ENCODE measurements at places on chromosomes 1 and 21.
A peak's percentile ranks its signal among the peaks of the same experiment; 100 is the strongest.

DNA sequence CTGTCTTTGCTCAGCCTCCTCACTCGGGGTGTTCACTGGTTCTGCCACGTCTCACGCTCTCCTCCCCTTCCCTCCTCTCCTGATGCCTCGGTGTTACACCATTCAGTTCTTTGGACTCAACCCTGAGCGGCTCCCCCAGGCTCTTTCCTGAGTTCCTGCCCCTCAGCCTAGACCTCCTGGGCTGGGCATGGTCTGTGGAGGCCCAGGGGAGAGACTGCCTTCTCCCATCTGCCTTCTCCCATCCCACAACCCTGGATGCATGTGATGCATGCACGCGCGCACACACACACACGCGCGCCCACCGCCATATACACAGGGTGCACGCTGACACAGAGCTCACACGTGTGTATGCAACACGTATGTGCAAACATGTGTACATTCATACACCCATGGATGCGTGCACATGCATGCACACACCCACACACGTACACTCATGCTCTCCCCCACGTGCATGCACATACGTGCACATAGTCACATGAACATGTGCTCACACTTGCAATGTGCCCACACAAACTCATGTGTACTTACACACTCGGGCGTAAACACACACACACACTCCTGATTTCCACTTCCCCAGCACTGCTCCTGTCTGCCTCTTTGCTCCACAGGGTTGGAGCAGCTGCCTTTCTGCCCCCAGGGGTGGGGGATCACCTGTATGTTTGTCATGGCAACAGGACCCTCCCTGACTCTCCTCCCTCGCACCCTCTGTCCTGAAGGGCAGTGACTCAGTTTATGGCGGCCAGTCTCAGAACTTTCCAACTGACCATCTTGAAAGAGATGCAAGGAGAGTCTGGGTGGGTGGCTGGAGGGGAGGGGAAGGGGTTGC, 59.0 kb downstream of the HUNK start:
- no peak for DNase-seq

GRCh38 chr1:180188091-180188506, 33.4 kb downstream of the QSOX1 start:
- DNase-seq: no peak

GRCh38 chr1:3403388-3404231, 50.9 kb upstream of the ARHGEF16 start:
- DNase-seq: no peak

DNA sequence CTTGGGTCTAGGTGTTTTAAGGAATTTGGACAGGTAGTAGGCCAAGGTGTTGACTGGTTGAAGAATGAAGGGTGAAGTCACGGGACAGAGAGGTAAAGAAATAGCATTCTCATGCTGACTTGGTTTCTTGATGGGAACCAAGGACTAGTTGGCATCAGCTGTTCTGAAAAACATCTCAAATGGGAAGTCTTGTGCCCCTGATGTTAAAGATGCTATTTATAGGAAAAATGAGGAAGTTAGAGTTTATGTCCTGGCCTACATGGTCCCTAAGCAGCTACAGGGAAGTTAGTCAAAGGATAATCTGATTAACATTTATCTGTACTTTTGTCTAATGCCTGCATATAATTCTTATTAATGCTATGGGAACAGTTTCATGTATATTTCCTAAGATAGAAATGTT, 262.4 kb downstream of the HHIPL2 start:
- no peak for DNase-seq

- DNase-seq: no peak
Measured at GRCh38 chr1:19087737-19088594, 122.1 kb downstream of the UBR4 start.

DNA sequence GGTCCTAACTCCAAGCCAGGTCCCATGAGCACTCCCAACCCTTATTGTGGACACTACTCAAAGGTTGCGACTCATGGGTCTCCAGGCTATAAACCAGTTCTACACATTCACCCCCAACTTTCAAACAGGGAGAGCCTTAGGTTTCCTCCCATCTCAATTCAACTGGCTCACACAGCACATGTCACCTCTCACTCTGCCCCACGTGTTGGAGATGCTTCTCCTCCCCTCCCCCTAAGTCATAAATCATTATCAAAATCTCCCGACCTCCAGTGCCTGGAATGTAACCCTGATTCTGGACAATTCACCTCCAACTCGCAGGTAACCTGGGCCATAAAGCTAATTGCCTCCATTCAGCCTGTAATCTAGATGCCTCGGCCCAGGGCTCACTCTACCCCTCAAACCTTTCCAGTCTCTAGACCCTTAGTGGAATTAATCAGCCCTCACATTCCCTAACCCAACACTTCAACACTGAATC, 595 bp downstream of the AK2 start:
- peak; percentile 5 for DNase-seq

- DNase-seq: no peak
Measured at GRCh38 chr1:232140419-232141166, 489.3 kb downstream of the SIPA1L2 start.

- no peak for DNase-seq
Measured at GRCh38 chr1:209766051-209766450, 10.2 kb downstream of the TRAF3IP3 start.

GRCh38 chr1:109160071-109160840, 46.3 kb downstream of the ELAPOR1 start:
- DNase-seq: no peak

GRCh38 chr21:44800103-44800502, 1.5 kb downstream of the UBE2G2 start:
- no peak for DNase-seq

- DNase-seq: no peak
Measured at GRCh38 chr1:112778137-112778536, 63.0 kb upstream of the PPM1J start.

DNA sequence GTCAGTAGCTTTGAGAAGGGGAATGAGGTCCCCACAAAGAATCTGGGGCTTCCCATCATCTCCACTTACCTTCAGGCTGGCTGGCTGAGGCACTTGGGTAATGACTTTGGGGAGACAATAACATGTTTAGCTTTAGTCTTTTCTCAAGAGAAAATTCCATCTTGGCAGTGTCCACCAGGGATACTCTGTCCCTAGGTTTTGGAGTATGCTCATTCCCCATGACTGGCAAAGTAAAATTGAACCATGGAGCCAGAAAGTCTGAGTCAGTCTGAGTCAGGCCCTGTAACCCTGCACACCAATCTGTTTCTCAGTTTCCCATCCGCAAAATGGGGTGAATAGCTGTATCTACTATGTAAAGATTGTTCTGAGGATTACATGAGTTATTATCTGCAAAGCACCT, 28.2 kb downstream of the RUNX1 start:
- no peak for DNase-seq

DNA sequence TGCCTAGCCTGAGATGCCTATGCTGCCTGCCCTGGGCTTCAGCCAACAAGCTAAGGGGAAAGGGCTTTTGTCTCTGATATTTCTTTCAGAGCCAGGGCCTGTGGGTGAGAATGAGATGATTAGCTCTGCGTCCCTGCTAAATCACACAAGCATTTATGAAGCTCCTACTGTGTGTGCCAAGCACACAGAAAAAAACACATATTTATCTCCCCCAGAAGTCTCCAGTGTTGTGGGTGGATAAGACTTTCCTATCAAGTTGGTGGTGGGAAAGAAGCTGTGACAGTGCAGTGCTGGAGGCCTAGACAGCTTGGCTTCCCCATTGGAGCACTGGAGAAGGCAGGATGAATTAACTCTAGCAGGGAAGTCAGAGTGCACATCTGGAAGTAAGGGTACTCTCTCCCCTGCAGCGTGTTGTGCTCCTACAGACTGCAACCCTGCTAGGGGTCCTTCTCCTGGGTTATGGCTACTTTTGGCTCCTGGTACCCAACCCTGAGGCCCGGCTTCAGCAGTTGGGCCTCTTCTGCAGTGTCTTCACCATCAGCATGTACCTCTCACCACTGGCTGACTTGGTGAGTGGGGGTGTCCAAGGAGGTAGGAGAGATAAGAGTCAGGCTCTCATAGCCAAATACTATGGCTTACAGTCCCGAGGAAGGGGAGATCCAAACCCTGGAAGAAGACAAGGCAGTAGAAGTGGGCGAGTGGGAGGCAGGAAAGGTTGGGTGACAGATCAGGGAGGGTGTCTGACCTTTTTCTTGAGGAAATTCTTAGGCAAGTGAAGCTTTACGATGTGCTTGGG, 1.7 kb downstream of the SLC50A1 start:
- DNase-seq: no peak

GRCh38 chr1:229848752-229849677, 218.0 kb upstream of the GALNT2 start:
- no peak for DNase-seq

DNA sequence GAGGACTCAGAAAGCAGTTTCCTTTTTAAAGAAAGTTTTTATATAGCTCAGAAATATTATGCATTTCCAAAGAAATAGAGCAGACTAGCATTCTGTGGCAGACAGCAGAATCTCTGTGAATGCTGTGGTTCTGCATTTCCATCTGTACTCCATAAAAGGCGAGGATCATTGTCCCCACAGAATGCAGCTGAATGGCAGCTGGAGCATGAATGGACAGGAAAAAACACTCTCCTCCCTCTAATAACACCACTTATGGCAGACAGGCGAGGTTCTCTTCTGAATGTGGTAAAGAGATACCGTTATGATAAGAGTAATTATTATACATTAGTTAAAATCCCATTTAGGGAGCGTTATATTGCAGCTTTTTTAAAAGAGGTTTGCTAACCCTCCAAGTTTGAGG, 81.4 kb upstream of the WLS start:
- DNase-seq: no peak

- no peak for DNase-seq
Measured at GRCh38 chr1:10765734-10766478, 30.5 kb downstream of the CASZ1 start.

DNA sequence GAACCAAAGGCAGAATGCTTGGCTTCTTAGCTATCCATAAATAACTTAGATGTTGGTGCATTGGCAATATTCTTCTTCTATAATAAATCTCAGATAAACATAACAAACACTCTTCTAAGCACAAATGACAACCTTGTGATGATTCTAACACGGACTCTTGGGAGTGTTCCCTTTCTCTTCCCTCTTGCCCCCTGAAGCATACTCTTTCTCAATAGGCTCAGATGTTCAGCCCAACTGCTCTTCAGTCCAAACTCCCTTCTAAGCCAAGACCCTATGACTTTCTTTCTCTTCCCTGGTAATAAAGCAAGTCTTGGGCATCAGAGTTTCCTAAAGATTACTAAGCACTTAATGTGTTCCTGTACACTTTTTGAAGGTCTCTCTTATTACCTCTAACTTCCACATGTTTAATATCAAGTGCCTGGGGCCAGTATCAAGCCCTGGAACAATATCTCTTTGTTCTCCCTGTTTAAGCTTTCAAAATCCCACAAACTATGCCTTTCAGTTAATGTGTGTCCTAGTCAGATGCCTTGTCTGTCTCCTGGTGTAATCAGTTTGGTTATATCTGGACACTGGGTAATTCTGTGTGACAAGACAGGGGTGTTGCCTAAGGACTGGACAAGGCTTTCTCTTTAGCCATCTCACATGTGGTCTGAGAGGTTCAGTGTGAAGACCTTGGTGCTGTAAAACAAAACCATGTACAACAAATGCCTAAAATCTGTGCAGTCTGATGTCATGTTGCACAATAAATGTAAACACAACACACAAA, 92.9 kb upstream of the IVNS1ABP start:
- DNase-seq: no peak

DNA sequence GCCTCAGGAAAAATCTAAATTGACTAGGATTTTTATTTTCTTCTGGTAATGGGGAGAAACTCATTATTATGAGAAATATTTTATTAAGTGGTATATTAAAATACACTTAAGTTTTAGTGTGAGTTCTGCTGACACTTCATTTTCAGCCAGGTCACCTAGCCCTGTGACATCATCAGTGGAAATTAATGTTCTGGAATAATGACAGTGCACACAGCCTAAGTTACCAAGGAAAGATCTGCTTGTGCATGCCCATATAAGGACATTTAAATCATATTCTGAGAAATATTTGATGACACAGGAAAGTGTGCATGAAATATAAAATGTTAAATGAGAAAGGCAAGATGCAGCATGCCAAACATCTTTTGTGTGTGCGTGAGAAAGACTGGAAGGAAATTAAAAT, 102.0 kb downstream of the KIF14 start:
- no peak for DNase-seq
